ENCODE measurements at places on chromosomes 13 and 19.

- no peak for DNase-seq
Measured at GRCh38 chr13:111389621-111390521, 69.4 kb downstream of the TEX29 start.

DNA sequence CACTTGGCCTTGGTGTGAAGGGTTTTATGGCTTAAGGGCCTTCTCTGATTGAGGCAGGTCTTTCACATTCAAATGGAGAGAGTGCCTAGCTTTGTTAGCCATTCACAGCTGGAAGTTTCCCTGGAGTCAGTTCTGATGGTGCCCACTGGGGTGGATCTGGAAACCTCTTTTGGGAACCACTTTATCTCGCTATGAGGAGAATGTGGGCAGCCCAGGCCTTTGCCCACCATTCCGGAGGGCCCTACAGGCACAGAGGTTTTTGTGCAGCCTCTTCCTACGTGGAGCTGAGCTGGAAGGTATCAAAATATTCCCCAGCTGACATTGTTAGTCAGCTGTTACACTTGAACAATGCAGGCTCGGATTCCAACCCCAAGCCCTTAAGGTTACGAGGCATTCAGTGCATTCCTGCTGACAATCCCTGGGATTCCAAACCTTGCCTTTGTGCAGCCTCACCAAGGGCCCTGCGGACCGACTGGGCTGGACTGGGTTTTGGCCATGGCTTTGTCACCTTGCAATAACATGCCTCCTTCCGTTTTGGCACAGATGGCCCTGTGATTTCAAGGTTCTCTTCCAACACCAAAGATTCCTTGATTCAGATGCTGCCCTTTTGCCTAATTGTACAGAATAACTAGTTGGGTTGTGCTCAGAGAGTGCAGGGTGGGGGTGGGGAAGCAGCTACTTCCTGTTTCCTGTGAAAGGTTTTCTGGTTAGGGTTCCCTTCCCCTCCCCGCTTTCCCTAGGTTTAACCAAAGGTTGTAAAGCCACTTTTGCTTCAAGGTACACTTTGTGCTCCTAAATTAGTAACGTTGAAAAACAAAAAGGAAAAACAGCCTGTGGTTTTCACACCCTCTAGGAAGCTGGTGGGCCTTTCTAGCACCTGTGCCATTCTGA is 27.0 kb downstream of the SAE1 start:
- peak; percentile 69 for DNase-seq

DNA sequence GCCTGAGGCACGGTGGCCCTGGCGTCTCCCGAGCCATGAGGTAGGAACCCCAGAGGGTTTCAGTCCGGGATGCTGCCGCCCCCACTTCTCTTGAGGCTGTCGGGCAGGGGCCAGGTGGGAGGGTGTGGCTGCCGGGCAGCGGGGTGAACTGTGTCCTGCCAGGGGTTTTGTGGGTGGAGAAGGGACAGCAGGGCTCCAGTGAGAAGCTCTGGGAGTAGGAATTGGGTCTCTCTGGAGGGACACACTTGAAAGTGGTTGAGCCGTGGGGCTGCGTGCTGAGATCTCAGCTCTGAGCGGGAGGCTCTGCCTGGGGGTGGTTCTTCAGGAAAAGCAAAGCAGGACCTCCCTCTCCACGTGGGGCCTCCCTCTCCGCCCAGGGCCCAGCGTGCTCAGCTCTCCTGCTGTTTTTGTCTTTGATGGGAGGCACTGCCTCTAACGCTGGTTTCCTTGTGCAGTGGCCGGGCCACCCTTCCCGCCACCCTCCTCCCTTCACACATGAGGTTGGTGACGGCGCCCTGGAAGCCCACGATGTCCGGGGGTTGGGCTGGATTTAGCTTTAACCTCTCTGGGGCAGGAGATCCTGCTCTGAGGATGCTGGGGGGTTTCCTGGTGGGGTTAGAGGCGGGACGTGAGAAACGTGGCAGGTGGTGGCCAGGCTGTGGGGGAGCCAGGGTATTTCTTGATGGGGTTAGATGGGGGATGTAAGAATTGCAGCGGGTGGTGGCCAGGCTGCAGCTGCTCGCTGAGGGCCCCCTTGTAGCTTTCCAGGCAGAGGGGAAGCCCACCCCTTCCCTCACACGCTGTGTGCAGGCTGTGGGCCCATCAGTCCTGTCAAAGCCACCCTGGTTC is 15.3 kb upstream of the ZNF554 start:
- DNase-seq, result no peak

DNA sequence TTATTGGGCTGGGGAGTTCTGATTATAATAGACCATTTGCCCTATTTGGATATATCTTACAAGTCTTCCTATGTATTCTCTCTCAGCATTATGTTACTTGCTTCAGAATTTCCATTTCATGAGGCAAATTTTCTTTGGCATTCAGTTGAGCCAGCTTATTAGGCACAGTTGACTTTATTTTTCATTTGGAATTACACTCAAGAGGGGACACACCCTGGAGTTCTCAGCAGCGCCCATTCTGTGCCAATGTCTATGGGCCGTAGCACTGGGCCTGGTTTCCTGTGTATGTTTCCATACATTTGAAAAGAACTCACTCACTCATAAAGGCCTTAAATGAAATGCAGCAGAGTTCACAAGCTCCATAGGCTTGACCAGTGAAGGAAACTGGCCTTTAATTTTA is 138.5 kb downstream of the KLF12 start:
- DNase-seq, result no peak

GRCh38 chr19:38039966-38040365 is 133.0 kb downstream of the SIPA1L3 start:
- no peak for DNase-seq

DNA sequence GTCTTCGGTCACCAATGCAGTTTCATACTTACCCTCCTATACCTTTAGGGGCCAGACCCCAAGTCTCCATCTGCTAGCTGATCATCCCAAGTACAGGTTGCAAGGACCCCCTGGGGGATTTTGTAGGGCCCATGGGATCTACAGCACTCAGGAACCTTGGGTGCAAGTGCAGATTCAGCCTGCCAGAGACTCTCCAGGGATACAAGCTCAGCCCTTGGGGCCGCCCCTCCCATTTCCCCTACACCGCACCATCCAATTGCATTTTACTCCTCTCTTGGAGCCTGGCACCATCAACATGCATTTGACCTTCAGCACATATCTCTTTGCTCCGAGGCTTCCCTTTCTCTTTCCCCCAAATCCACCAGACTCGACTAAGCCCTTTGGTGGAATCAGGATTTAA is 154.7 kb upstream of the ZNF536 start:
- no peak for DNase-seq

- no peak for DNase-seq
Measured at GRCh38 chr13:23844132-23844531, 45.1 kb downstream of the MIPEP start.

- no peak for DNase-seq
Measured at GRCh38 chr19:31725051-31725450, 375.8 kb upstream of the TSHZ3 start.

- DNase-seq, result no peak
Measured at GRCh38 chr13:31350560-31350959, 150.8 kb downstream of the B3GLCT start.

DNA sequence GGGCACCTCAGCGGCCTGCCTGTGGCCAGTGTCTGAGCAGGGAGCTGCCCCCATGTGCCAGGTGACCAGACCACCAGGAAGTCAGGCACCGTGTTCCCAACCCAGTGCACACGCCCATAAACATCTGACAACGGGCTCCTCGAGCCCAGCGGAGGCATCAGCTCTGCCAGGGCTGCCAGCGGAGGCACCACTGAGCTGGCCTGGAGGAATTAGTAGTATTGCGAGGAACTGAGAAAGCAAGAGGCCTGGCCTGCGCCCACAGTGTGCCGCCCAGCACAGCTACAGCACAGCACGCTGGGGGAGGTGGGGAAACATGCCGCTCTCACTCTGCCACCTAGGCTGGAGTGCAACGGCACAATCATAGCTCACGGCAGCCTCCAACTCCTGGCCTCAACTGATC is 44.6 kb downstream of the ANKRD27 start:
- no peak for DNase-seq

DNA sequence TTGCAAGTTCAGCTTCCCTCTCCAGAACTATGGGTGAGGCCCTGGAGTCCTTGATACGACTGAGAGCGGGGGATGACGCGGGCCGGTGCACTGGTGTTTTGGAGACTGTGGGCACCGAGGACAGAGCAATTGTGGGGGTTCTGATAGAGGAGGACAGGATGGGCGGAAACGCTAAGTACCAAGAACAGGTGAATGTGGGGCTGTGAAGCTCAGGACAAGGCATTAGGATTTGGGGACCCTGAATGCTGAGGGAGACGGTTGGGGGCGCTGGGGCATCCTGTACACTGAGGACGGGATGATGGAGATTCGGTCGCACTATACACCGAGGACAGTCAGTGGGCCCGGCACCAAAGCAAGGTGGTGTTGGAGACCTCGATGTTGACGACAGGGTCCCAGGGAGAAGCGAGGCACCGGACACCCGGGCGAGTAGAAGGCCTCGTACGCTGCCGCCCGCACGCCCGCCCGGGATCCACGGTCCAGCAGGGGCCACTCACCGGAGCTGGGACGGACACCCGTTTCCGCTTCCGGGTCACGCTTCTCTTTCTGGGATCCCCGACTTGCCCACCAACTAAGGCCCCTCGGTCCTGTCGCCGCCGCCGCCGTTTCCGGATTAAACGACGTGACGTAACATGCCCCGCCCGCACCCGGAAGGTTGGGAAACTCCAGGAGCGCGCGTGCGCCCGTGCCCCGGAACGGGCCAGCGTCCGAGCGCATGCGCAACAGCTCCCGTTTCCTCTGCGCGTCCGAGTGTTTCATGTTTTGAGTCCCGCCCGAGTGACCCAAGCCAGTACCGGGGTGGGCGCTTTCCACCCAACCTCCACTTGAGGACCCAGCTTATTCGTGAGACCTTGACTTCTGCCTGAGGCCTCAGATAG is at the start of gene CHMP2A:
CHMP2A (minus strand) TSS at position 612 of the 875 bp plus-strand sequence. CDS start 893 bp downstream, outside the sequence.
- peak; percentile 99 for DNase-seq

GRCh38 chr19:55535965-55536350 is 975 bp downstream of the SBK2 start:
- DNase-seq, result no peak

GRCh38 chr19:748274-748598 is 2.7 kb upstream of the MISP start:
- no peak for DNase-seq

- DNase-seq, result no peak
Measured at GRCh38 chr13:35621989-35622388, 145.5 kb upstream of the MAB21L1 start.

- DNase-seq, result no peak
Measured at GRCh38 chr13:19984430-19985218, 26.1 kb downstream of the ZMYM2 start.

GRCh38 chr13:94716016-94716415 is 3.7 kb upstream of the SOX21 start:
- no peak for DNase-seq

DNA sequence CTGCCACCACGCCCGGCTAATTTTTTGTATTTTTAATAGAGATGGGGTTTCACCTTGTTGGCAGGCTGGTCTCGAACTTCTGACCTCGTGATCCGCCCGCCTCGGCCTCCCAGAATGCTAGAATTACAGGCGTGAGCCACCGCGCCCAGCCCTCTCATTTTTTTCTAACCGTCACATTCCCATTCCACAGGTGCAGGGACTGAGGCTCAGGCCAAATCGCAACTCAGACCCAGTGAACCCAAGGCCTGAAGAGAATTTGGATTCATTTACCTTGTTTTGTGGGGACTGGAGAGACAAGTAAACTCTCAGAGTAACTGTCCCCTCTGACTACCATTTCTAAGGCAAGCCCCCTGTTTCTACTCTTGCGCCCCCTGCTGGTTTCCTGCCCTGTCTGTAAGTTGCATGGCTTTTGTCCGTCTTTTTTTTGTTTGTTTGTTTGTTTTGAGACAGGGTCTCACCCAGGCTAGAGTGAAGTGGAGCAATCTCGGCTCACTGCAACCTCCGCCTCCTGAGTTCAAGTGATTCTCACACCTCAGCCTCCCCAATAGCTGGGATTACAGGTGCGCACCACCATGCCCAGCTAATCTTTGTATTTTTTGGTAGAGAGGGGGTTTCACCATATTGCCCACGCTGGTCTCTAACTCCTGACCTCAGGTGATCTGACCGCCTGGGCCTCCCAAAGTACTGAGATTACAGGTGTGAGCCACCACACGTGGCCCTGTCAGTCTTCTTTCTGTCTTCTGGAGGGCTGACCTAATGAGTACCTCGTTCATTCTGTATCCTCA is 2.3 kb upstream of the STRN4 start:
- DNase-seq, result peak; percentile 86

DNA sequence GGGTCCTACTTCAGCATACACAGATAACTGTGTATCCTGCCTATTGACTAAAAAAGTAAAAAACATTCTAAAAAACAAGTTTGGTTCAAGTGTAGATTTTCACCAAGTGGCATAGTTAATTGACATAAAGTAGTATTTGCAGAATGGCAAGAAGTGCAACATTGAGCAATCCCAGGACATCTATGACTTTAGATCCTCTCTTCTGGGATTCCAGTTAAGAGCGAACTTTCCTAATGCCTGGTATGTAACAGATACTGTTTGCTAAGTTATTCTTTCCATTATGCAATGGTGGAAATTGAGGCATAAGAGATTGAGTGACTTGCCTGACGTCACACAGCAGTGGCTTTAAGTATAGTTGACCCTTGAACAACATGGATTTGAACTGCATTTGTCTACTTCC is 96.1 kb downstream of the ZMYM2 start:
- DNase-seq, result no peak

DNA sequence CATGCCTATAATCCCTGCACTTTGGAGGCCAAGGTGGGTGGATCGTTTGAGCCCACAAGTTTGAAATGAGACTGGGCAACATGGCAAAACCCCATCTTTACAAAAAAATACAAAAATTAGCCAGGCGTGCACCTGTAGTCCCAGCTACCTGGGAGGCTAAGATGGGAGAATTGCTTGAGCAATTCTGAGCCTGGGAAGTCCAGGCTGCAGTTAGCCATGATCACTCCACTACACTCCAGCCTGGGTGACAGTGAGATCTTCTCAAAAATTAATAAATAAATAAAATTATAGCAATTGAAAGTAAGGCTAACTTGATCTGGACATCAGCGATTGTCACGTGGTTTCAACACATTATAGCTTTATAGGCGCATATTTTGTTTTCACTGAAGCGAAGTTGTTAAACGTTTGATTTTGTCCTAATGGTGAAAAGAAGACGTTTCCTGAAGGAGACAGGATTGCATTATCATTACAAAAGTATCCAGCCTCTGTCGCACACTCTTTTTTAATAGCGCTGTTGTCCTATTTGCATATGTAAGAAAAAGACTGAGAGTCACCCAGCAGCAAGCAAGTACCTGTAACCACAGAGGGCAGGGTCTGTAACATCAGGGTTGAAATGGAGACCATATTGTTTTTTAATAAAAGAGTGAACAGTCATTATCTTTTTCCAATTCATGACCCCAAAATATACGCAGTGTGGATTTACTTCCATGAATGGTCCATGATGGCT is 335.7 kb downstream of the DCT start:
- DNase-seq, result no peak

DNA sequence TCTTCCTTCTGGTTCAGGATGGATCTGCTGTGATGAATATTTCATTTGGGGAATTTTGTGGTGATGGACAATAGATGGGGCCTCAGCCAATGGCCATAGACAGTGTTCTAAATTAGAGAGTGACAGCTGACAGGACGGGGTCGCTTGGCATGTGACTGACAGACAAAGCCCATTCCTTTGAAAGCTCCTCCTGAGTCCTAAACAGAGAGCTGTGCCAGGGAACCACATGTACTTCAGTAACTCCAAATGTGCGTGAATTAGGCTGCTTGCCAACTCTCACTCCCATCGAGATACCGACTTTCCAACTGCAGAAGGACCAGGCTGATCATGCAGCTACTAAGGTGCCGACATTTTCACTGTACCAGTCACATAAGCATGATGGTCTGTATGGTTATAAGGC is 187.7 kb downstream of the SHISA2 start:
- no peak for DNase-seq

All from activated naive CD4-positive, alpha-beta T cell treated with anti-CD3 and anti-CD28 coated beads for 36 hours (primary cell).